ENCODE measurements at places on chromosomes 5 and 9. TPM values are rescaled to one million over a fixed set of nuclear protein-coding genes. Genes with fewer than 3 reads are reported as not detected.

GRCh38 chr5:173481821-173482220 is 134.6 kb downstream of the BOD1 start:
- DNase-seq, result no peak

DNA sequence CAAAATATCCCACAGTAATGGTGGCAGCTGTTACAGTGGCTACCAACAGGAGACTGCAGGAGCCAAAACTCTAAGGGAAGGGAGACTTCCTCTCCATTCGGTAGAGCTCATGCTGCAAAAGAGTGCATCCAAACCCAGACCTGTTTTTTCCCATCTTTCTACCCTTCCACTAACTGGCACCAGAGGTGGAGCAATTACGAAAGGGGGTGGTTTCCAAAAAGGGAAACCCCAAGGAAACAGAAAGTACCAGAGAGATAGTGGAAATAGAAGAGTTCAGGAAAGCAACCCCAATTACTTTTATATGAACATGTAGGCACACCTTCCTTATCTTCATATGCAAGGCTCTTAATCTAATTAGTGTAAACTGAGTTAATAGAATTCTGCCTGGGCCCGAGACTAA is 7.3 kb upstream of the WDR41 start:
- DNase-seq, result no peak

- DNase-seq, result no peak
Measured at GRCh38 chr9:70949239-70949638, 172.2 kb downstream of the TRPM3 start.

DNA sequence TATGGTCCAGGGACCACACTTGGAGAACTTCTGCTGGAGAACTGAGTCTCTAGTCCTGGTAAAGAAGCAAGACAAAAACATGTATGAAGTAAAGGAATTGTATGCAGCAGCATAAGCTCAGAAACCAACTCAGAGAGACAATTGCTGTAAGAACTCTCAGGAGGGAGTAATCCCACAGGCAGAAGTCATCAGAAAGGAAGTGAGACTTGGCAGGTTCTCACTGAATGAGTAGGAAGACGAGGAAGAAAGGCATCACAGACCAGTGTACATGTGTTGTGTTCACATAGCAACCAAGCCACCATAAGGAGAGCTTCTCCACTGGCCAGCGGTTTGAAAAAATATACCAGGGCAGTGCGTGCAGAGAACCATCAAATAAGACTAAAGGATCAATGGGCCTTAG is 57.9 kb upstream of the FST start:
- DNase-seq, result no peak

- no peak for DNase-seq
Measured at GRCh38 chr9:12212860-12213259, 480.3 kb upstream of the TYRP1 start.

- DNase-seq, result no peak
Measured at GRCh38 chr5:139806111-139806510, 10.5 kb downstream of the PSD2 start.

DNA sequence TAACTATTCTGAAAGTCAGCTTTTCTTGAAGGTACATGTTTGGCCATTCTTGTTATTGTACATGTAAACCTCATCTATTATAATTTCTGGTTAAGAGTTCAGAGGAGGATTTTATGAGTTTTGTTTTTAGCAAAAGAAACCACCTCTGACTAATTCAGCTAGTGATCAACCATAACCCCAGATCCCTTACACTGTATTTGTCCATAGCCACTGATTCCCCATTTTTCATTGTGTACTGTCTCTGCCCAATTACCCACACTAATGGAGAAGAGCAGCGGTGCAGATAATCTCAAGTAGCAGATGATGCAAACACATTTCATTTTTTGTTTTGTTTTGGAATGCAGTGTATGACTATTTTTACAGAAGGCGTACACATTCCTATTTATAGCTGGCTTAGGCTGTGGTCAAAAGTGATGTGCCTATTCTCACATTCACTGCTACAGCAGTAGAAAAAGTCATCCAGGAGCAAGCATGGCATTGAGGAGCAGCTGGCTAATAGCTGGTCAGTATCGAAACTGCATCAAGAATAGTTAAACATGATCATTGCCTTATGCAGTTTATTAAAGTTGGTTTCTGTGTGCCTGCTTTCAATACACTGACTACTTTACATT is 988.3 kb downstream of the DTWD2 start:
- no peak for DNase-seq

GRCh38 chr9:91824601-91825305 is 125.3 kb downstream of the ROR2 start:
- DNase-seq, result peak; percentile 42

DNA sequence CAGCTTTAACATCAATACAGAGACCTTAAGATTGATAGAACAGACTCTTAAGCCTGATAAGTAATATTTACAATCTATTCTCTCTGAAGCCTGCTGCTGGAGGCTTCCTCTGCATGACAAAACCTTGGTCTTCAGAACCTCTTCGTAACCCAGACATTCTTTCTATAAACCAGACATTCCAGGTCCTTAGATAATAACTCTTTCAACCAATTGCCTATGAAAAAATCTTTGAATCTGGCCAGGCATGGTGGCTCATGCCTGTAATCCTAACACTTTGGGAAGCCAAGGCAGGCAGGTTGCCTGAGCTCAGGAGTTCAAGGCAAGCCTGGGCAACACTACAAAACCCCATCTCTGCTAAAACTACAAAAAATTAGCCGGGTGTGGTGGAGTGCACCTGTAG is 327.8 kb downstream of the ENC1 start:
- DNase-seq, result no peak

DNA sequence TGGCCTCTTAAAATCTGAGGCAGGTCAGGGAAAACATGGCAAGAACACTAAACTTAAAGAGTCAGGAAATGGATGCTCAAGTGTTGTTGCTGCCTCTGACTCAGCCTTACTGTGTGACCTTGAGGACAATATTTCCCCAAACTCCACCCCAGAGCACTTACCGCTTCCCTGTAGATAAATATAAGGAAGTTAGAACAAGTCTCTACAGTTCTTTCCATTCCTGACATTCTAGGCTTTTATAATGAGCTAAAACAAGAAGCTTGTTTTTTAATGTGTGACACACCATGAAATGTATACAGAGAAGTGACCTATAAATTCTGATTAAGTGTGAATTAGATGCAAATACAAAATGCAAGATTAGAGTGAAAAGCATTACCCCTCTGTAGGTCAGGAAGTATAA is 129.3 kb downstream of the GRIA1 start:
- DNase-seq, result no peak

DNA sequence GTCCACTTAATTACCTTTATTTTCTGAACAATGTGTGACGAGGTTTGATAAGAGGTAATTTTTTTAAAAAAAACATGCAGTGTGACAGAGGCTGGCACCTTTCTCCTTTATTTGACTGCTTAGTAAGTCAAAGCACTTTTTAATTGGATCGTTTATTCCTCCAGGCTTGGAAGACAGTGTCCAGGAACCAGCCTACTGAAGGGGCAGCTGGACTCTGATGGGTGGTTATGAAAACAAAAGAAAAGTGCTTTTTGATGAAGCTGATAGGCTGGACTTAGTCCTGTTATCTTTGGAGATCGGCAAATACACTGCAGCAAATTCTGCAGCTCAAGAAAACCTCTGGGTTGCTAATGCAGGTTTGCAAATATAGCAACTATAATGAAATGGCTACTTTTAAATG is 141.7 kb downstream of the DCP2 start:
- DNase-seq, result no peak

GRCh38 chr5:154118893-154119336 is 71.6 kb upstream of the GALNT10 start:
- DNase-seq, result no peak

DNA sequence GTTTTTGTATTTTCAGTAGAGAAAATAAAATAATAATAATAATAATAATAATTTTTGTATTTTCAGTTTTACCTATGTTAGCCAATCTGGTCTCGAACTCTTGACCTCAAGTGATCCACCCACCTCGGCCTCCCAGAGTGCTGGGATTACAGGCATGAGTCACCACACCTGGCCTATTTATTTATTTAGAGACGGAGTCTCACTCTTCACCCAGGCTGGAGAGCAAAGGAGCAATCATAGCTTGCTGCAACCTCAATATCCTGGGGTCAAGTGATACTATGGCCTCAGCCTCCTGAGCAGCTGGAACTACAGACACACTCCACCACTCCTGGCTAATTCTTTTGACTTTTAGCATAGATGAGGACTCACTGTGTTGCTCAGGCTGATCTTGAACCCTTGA is 167.5 kb downstream of the TLE1 start:
- DNase-seq, result no peak

- DNase-seq, result no peak
Measured at GRCh38 chr5:147437161-147437596, 72.7 kb downstream of the DPYSL3 start.

DNA sequence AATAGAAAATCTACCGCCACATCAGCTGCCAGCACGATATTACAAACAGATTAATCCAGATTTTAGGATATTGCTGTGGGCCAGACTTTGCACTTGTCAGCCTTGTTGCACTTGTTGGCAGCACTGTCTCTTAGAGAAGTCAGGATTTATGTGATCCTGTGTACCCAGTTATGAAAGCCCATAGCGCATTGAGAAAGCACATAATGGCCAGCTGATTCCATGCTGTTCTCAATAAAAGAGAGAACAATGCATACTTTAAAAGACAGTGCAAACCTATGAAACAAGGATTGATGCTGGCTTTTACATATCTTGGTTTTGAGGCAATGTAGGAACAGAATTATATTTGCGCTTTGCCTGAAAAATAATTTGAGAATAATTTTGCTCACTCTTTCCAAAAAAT is 140.8 kb downstream of the CEP120 start:
- no peak for DNase-seq

DNA sequence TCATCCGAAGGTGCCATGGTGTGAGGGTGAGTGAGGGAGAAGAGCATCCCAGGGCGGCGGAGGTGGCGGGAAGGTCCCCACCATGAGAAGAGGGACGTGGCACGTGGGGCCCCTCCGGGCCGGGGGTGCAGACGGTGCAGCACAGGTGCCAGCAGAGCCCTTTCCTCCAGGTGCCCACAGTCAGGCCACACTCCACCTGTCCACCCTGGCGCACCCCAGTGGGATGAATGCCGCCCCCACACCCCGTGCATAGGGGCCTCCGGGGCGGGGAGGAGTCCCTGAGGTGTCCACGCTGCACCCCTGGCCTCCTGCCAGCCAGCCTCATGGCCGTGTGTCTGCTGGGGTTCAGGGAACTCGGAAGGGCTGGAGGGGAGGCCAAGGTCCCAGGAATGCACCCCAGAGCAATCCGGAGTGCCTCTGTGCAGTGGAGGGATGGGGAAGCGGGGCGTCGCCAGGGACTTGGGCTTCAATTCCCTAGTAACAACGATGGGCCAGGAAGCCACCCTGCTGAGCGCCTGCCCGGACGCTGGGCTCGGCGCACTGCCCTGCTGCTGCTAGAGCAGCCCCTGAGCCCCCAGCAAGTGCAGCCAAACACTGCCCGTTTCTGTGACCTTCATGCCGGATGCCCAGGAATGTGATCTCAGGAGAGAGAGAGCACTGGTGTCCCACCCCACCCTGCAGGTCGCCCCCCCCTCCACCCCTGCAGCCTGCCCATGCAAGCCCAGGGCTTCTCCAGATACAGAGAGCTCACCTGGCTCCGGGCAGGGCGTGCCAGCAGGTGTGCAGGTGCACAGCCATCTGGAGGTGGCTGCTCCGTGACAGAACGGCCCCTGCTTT is 8.8 kb upstream of the NACC2 start:
- peak; percentile 51 for DNase-seq

GRCh38 chr5:173714551-173715428 is 98.3 kb upstream of the BOD1 start:
- DNase-seq, result no peak

- DNase-seq, result no peak
Measured at GRCh38 chr5:135867599-135867998, 28.0 kb downstream of the IL9 start.

GRCh38 chr9:114035221-114035844 is 42.8 kb downstream of the AMBP start:
- DNase-seq, result no peak

DNA sequence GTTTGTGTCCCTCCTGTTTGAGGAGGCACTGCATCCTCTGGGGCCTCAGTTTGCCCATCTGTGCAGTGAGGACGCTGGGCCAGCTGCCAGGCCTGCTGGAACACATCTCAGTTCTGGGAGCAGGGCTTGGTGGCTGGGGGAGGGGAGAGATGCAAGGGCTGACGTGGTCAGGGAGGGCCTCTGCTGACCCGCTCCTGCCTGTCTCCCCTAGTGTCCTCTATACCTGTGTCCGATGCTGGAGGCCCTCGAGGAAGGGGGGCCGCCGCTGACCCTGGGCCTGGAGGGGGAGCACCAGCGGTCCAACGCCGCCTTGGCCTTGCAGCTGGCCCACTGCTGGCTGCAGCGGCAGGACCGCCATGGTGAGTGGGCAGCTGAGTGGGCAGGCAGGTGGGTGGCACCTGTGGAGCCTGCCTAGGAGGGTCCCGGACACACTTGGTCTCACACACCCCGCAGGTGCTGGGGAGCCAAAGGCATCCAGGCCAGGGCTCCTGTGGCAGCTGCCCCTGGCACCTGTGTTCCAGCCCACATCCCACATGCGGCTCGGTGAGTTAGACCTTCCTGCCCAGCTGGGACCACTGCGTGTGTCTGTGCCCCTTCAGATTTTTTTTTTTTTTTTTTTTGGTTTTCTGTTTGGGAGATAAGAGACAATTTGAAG is 5.8 kb downstream of the FPGS start:
- DNase-seq, result no peak

DNA sequence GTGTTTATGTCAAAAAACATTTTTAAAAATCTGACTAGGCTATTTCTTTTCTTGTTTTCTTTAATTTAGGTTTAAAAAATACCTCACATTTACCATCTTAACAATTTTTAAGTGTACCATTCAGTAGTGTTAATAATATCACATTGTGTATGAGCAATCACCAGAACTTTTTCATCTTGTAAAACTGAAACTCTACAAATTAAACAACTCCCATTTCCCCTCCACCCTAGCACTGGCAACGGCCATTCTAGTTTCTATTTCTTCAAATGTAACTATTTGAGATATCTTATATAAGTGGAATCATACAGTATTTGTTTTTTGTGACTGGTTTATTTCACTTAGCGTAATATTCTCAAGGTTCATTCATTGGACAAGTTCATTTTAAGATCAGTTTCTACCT is 27.7 kb downstream of the PLCXD3 start:
- no peak for DNase-seq

CAPSL gene
- total RNA-seq, result not detected

OR1J2 gene
- total RNA-seq, result not detected

SUSD3 gene
- 2.7 TPM for total RNA-seq

LCP2 gene
- 2.6 TPM for total RNA-seq

SWI5 gene
- 20.8 TPM for total RNA-seq
